BE2C (cell line): ENCODE measurements at places on chromosomes 1 and 21.

DNA sequence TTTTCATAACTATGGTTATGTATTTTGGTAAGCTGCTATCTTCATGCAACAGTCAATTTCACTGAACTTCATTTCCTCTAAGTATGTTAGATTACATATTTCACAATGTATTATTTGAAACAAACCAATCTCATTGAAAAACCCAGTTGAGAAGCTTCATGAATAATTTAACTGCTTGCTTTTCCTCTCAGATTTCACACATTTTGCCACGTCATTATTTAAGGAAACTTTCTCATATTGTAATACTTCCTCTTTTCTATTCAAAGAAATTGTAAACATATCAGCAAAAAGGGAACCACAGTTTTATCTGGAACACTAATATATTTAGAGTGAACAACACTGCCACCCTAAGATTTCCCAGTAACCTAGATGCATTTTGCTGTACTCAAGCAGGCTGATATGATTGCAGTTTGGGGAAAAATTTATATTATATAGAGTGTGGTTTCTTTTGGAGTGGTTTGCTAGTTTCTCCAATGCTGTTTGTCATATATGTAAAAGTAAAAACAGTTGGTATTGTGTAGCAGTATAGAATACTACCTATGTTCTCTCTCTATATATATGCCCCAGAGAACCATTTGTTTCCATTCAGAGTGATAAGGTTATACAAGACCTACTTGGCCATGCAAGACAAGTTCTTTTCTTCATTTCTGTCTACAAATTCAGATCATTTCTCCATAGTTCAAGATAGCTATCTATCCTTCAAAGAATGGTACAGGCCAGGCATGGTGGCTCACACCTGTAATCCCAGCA is 28.4 kb upstream of the AHCTF1 start:
- no peak for DNase-seq

DNA sequence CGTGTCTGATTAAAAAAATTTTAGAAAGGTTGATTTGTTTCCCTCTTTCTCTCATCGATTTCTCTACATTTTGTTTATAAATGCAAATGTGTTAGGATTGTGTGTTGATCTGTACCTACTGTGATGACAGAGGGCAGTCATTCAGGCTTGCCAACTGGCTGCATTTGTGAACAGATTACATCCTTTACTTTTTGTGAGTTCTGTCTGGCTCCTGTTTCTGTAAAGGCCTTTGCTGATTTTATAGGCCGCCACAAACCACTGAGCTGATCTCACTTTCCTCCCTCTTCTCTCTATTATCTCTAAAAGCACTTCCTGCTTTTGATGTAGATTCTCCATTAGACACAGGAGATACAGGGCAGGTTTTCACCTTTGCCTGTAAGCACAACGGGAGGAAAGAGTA is 106.8 kb downstream of the ESRRG start:
- DNase-seq = no peak

DNA sequence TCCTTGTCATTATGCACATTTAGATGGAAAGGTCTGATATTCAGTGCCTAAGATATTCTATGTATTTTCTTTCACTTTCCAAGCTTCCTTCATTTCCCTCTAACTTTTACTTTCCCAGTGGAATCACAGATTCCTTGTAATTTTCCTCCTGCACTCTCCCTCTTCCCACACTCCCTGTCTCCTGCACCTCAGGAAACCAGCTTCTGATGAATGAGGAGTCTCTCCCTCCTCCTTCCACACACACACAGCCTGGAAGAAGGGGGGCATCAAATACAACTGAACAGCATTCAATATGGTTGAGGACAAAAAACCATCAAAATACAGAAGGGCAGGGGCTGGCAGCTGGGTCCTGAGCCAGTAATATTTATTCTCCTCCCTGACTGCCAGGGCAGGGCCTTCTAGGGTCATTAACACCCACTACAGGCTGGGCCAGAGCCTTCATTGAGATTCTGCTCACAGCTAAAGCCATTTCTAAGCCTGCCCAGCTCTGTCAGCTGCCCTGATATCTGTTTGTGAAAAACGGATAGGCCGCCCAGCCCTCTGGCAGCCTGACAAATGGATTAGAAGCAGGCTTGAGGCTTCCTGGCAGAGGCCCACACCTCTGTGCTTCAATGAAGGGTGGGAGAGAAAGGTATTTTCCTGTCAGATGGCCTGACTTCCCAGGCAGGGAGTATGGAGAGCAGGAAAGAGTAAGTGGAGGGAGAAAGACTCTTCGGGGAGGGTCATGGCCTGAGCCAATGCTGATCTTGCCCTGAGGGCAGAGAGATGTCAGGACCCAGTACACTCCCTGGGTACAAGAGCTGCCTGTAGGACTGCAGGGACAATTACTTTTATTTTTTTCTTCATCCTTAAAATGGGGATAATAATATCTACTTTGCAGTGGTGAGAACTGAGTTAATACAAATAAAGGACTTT is 138.9 kb upstream of the SPATA6 start:
- peak; percentile 61 for DNase-seq

GRCh38 chr1:116909512-116910378 is at the start of gene PTGFRN:
Gene PTGFRN, plus strand, starts transcription at chr1:116909916. Its CDS starts 288 bp downstream, at chr1:116910204.
- peak; percentile 61 for DNase-seq

- DNase-seq = peak; percentile 36
Measured at GRCh38 chr1:117389284-117389683, 22.0 kb downstream of the MAN1A2 start.

DNA sequence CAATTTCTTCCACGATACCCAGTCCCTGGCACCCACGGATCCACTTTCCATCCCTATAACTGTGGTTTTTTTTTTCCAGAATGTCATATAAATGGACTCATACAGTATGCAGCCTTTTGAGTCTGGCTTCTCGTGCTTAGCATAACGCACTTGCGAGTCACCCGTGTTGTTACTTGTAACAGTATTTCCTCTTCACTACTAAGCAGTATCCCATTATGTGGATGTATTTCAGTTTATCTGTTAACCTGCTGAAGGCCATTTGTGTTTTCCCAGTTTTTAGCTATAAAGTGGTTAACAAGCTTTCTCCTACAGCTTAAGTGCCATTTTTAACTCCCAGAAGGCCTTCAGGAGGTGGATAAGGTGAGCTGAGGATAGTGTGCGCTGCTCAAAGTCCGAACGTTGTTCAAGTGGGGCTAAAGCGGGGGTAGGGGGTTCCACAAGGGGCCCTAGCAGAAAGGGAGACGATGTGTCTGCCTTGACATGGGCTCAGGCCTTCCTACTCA is 829 bp downstream of the ADAR start:
- DNase-seq = no peak

GRCh38 chr1:61851849-61852669 is 109.8 kb downstream of the PATJ start:
- no peak for DNase-seq

- DNase-seq = no peak
Measured at GRCh38 chr1:172578586-172578985, 45.6 kb downstream of the SUCO start.

DNA sequence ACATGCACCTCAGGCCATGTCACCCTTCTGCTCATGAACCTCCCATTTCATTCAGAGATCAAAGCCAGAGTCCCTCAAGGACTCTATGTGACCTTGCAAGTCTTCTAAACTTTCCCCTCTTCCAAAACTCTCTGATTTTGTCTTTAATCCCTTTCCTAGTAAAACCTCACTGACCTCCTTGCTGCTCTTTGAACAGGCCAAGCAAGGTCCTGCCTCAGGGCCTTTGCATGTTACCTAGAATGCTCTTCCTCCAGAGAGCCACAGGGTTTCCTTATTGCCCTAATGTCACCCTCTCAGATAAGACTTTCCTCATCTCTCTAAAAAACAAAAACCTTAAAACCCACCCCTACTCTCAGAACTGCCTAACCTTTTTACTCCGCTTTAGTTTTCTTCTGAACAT is 26.6 kb downstream of the IL23R start:
- no peak for DNase-seq

- no peak for DNase-seq
Measured at GRCh38 chr1:116326486-116326885, 46.6 kb upstream of the ATP1A1 start.
